ENCODE measurements at places on chromosomes 11 and 22. TPM values are rescaled to one million over a fixed set of nuclear protein-coding genes. Genes with fewer than 3 reads are reported as not detected.

Gene YPEL4
- total RNA-seq = not detected

Gene TMPRSS4
- total RNA-seq = not detected

Gene RSF1
- total RNA-seq = 39.9 TPM

Gene APOBEC3B
- total RNA-seq = 26.3 TPM

Gene OR8D4
- total RNA-seq = not detected

Gene STX3
- total RNA-seq = 0.77 TPM

Gene RGL4
- total RNA-seq = 1.7 TPM

Gene SC5D
- 23.7 TPM for total RNA-seq

Gene GAB4
- not detected for total RNA-seq

Gene MTMR2
- 27.5 TPM for total RNA-seq

Gene CBLIF
- not detected for total RNA-seq

Gene OR5P2
- total RNA-seq = not detected

All from GM12878 (cell line).